ENCODE measurements at places on chromosomes 2 and 18.

- no peak for DNase-seq
These were observed 92.8 kb upstream of the TGFA start for GRCh38 chr2:70646420-70646818.

- DNase-seq: no peak
These were observed 9.5 kb downstream of the HJURP start for GRCh38 chr2:233844836-233845235.

- DNase-seq: no peak
These were observed 778 bp upstream of the INPP1 start for GRCh38 chr2:190342611-190343010.

GRCh38 chr2:216717907-216718615 is 22.7 kb upstream of the IGFBP5 start:
- no peak for DNase-seq

DNA sequence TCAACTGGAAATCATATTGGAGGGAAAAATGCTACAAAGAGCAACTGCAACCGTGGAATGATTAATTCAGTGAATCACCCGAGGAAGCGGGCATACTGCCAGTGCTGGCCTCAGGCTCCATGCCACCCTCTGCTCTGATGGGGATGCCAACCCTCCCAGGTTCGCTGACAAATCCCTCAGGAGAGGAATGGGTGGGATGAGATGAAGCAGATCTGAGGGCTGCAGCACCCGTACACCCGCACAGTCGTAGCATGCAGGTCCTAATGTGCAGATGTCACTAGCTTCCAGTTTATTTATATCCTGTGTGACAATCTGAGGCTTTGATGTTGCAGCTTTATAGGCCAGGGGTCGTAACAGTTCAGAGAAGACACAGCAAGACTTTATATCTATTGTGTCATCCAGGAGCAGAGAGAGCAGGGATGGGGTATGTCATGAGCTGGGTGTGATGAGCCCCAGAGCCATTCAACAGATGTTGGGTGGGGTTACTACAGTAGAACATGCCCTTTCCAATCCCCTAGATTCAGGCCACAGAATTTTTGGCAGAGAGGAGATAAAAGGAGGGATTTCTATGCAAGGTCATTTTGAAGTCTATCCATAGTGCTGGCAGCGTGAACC is 44.6 kb downstream of the DPP4 start:
- no peak for DNase-seq

- no peak for DNase-seq
These were observed 298.1 kb downstream of the GALR1 start for GRCh38 chr18:77547757-77548156.

DNA sequence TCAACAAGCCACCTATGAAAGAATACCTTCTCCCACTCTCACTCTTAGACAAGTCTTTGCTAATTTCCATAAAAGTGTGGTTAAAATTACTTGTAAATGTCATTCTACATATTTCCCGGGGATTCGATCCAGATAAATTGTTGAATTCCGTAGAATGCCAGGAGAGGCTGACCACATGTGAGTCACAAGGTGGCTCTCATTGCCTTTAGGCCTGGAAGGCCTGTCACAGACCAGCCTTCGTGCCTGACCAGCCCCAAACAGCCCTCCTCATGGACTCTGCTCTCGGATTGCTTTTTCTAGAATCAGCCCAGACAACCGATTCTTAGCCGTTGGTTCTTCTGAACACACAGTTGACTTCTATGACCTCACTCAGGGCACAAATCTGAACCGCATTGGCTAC is 86.0 kb downstream of the RTN4 start:
- DNase-seq: no peak

DNA sequence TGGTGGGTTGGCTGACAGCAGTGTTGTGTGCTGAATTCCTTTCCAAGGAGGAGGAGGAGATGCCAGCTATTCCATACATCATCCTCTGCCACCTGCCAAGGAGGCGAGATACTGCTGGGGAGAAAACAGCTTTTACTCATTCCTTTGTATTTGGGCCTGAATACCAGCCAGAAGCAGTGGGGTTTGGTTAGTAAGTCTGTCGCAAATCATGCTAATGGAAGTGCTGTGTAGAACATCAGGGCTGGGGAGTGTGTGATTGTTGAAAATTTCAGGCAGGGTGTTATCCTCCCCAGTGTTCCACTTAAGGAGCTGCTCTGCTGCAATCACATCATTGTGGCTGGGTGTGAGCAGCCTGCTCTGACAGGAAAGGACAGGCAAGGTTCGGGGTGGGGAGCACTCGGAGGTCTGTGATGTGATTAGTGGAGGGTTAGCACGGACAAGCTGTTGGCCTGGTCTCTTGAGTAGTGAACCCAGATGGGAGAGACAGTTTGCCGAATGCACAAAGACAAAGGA is 128.2 kb upstream of the DLX2 start:
- DNase-seq: no peak

- no peak for DNase-seq
These were observed 16.9 kb downstream of the EML6 start for GRCh38 chr2:54740333-54740732.
